ENCODE measurements at places on chromosomes 6 and 20. TPM values are rescaled to one million over a fixed set of nuclear protein-coding genes. Genes with fewer than 3 reads are reported as not detected.

DNA sequence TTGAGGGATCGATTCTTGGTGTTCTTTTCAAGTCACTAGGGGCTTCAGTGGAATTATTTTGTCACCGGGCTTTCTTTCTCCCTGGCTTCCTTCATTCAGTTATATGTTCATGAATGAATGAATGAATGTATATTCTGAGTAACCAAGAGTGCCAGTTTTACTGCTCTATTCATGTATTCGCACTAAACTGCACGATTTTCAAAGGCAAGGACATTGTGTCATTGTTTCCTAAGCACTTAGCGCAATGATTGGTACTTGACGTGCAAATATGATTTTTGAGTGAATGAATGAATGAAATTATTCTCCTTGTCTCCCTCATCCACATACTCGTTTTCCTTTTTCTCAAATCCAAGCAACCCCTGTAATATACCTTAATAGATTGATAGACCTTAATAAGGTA, 822 bp downstream of the AFG1L start:
- no peaks in the 10 kb centered on the region for H3K36me3 ChIP-seq
- H3K4me3 ChIP-seq: no peak overlapping the region
- no peak for DNase-seq
- H3K27me3 ChIP-seq: no peaks in the 10 kb centered on the region
- no peaks in the 10 kb centered on the region for H3K4me1 ChIP-seq

DNA sequence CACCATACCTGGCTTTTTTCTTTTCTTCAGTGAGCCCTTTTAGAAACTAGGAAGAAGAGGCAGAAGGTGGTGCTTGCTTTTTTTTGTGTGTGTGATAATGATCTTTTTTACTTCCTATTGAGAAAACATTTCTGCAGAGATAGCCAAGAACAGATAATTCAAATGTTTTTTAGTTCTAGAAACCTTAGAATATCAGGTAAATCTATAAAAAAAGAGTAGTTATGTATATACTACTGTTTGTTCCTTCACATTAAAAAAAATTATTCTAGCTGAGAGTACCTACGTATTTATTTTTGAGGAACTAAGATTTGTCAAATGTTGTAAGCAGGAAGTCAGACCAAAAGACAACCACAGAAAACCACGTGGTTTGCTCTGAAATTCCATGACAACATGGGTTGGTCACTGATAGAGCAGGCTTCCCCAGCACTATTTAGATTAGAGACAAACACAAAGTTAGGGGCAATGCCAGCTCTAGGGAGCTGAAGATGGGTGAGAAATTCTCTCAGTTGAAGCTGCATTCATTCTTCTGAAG, 12.8 kb downstream of the STK4 start:
- H3K4me3 ChIP-seq: no peak overlapping the region
- H3K4me1 ChIP-seq: no peaks in the 10 kb centered on the region
- no peaks in the 10 kb centered on the region for H3K27me3 ChIP-seq
- no peak overlapping the region for H3K27ac ChIP-seq

DNA sequence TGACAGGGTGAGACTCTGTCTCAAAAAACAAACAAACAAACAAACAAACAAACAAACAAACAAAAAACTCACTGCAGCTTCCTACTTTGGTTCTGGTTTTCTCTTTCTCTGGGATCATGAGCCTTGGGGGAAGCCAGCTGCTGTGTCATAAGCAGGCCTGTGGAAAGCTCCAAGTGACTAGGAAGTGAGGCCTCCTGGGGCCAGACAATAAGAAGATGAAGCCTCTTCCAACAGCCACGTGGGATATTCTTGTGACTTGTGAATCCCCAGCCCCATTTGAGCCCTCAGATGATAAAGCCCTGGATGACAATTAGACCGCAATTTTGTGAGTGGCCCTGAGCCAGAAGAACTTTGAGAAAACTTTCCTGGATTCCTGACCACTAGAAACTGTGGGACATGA, 11.4 kb downstream of the HLA-A start:
- H3K4me1 ChIP-seq: no peaks in the 10 kb centered on the region
- DNase-seq: no peak
- H3K27ac ChIP-seq: no peak overlapping the region
- H3K27me3 ChIP-seq: no peaks in the 10 kb centered on the region
- no peaks in the 10 kb centered on the region for H3K36me3 ChIP-seq

The RAET1E gene
- 0.18 TPM for total RNA-seq

The UCKL1 gene
- 27.2 TPM for total RNA-seq
